ENCODE measurements at places on chromosomes 12 and 14.

DNA sequence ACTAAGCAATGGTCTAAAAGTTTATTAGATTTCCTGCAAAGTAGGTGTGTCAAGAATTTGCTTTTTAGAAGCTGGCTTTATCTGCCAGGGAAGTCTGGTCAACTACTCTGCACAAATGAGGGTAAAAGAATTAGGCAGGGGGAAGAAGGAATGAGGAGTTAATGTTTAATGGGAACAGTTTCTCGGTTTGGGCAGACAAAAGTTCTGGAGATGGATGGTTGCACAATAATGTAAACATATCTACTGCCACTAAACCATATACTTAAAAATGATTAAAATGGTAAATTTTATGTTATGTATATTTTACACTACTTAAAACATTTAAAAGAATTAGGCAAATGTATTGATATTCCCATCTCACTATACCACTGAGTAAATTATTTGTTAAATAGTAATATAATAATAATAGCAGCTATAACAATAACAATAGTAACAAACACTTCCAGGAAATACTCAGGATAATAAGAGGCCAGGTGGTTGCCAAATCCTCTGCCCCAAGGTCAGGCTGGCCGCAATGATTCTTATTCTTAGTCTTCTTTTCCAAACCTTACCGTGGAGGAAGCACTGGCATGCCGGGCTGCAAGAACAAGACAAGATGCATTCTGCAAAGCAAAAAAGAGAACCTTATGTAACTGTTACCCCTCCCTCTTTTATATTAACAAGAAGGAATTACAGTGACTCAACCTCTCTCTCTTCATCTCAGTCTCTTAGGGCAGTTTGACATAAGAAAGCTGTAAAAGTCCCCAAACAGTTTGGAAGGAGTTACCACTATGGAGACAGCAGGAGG, 13.9 kb downstream of the CS start:
- DNase-seq, result no peak

- no peak for DNase-seq
Measured at GRCh38 chr12:50201987-50202521, 34.9 kb upstream of the CERS5 start.

DNA sequence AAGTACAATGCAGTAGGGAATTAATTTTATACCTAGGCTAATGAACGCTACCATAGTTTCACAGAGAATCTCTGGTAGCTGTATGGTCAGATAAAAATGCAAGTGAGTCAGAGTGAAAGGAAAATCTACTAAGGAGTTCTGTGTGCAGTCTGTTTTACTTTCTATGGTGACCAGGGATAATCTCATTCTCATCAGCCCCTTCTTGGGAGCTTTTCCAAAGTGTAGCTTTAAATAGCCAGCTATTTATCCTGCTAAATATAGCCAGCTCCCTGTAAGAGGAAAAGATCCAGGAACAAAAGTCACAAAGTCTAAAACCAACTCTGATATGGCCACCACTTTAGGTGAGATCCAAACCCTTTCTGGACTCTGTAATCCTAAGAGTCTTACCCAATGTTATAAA, 75.5 kb downstream of the TMEM116 start:
- no peak for DNase-seq

GRCh38 chr12:99059824-99060511, 414.9 kb downstream of the APAF1 start:
- DNase-seq, result no peak

DNA sequence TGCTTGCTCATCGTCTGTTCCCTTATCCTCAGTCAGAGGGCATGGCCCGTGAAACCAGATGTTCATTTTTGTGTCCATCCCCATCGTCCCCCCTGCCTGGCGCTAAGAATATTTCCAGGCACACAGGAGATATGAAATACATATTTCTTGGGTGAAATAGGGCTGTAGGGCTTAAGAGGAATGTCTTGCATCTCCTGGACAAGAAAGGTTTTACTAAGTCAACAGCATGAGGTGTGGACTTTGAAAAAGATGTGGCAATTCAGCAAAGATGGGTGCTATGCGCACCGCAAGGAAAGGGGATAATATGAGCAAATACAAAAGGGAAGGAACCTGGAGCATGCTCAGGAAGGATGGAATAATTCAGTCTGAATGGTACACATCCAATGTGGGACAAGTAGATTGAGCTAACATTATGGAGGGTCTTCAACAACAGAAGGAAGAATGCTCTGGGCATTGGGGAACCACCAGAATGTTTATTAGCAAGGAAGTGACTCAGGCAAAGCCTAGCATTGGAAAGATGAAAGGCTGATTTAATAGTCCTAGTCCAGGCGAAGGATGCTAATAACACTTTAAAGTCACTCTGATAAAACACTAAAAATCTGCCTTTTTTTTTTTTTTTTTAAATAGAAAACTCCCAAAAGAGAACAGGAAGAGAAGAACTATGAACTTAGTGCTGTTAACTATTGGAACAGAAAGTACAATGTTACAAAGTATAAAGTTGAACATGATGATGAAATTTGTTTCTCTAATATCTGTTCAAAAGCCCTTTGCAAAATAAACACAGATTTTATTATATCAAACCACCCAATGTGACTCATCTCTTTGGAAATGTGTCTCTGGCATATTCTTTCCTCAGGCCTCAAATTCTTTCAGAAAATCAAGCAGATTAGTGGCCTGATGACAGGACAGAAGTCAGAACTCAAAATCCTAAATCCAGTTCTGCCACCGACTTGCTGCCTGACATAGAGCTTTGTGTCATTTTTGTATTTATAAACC, 449.5 kb downstream of the BCAT1 start:
- no peak for DNase-seq

DNA sequence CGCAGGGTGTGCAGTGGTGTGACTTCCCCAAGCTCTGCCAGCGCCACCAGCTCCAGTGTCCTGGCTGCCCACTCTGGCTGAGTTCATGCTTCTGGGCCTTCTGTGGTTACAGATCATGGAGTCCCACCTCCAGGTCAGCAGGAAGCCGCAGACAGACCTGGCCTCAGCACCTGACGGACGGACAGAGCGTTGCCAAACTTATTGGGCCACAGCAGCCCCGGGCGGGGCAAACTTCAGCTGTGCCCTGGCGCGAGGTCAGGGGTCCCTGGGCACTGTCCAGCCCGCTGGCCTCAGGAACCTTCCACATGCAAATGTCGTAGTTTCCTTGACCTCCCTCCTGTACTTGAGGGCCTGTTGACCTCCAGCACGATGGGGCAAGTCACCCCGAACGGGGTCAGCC, 11.2 kb downstream of the GPR132 start:
- no peak for DNase-seq

All from 8988T (cell line).